ENCODE measurements at places on chromosomes 6 and 20. TPM values are rescaled to one million over a fixed set of nuclear protein-coding genes. Genes with fewer than 3 reads are reported as not detected.

- peak overlapping the region; percentile 62 for H3K4me3 ChIP-seq
- peaks cover 22% of the 10 kb centered on the region for H3K4me1 ChIP-seq
- peak overlapping the region; percentile 99 for H3K27ac ChIP-seq
- H3K36me3 ChIP-seq, result no peaks in the 10 kb centered on the region
- no peaks in the 10 kb centered on the region for H3K27me3 ChIP-seq
- peak; percentile 5 for DNase-seq
Measured at GRCh38 chr6:96522465-96523009, 931 bp downstream of the UFL1 start.

GRCh38 chr6:13923527-13924145 is 1.1 kb upstream of the RNF182 start:
- H3K36me3 ChIP-seq, result no peaks in the 10 kb centered on the region
- H3K27ac ChIP-seq, result no peak overlapping the region
- peak overlapping the region; percentile 51 for H3K4me3 ChIP-seq
- peaks cover 47% of the 10 kb centered on the region for H3K27me3 ChIP-seq
- no peak for DNase-seq

- DNase-seq, result peak; percentile 52
- H3K27me3 ChIP-seq, result no peaks in the 10 kb centered on the region
- H3K36me3 ChIP-seq, result no peaks in the 10 kb centered on the region
Measured at GRCh38 chr20:38167851-38168760, 3.0 kb upstream of the TGM2 start.

Gene BNIP5
- total RNA-seq, result 29.1 TPM

Gene HCK
- total RNA-seq, result 0.44 TPM

DNA sequence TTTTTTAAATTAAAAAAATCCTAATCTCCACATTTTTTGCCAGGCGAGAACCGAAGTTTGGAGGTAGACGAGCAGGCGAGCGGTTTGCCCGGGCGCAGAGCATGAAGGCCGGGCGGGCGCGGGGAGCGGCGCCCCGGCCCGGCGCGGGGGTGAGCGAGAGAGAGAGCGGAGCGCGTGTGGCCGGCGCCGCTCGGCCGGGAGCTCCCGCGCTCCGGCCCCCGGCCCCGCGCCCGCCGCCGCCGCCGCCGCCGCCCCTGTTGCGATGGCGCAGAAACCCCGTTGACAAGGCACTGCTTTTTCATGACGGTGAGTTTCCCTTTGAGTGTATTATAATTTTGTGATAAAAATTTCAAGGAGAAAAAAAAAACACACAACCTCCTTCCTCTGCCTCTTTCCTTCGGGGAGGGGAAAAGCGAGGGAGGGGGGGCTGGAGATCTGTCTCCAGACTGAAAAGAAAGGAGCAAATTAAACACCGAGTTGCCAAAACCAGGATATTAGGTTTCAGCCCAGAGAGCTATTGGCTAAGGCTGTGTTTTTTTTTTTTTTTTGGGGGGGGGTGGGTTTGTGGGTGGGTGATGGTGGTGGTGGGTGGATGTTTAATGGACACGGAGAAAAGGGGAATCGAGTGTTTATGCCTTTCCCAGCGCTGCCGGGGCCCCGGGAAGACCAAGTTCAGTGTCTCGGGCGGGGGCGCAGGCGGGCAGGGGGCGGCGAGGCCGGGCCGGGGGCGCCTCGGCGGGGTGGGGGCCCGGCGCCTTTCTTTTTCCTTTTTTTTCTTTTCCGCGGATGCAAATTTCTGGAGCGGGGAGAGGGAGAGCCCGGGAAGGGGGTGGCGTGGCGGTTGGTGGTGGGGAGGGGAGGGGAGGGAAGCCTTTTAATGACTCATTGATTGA is at the start of gene BICRAL:
TSS of gene BICRAL (plus strand) at position 257 of the 893 bp plus-strand sequence. CDS start 39,971 bp downstream, outside the sequence.
- H3K27me3 ChIP-seq, result no peaks in the 10 kb centered on the region
- peak within 1 kb of the TSS; percentile 100 for H3K27ac ChIP-seq
- H3K4me3 ChIP-seq, result peak within 1 kb of the TSS; percentile 91
- H3K4me1 ChIP-seq, result peaks cover 36% of the 10 kb centered on the region
- DNase-seq, result peak; percentile 73
- no peaks in the 10 kb centered on the region for H3K36me3 ChIP-seq

- no peaks in the 10 kb centered on the region for H3K27me3 ChIP-seq
- no peak overlapping the region for H3K4me3 ChIP-seq
Measured at GRCh38 chr6:138196122-138196738, 22.1 kb downstream of the PBOV1 start.

- H3K4me3 ChIP-seq, result no peak overlapping the region
- no peaks in the 10 kb centered on the region for H3K4me1 ChIP-seq
- no peak for DNase-seq
- no peaks in the 10 kb centered on the region for H3K27me3 ChIP-seq
- H3K27ac ChIP-seq, result no peak overlapping the region
- H3K36me3 ChIP-seq, result no peaks in the 10 kb centered on the region
Measured at GRCh38 chr6:148294059-148294458, 48.6 kb upstream of the SASH1 start.

Gene FAM217A
- total RNA-seq, result not detected

Gene KIAA1586
- 17.9 TPM for total RNA-seq

DNA sequence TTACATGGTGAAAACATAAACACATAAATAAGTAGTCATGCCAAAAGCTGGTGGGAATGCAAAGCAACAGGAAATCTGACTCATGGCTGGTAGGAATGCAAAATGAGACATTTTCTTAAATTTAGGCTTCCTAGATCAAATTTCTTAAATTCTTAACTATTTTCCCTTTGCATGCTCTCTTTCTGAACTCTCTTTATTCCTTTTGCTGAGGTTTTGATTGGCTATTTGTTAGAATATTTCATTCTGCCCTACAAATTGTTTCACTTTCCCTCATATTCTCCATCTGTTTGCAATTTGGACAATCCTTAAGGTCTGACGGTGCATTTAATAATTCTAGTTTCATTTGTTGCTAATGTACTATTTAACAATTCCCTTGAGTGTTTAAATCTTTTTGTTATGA is 437.5 kb upstream of the RGS17 start:
- no peaks in the 10 kb centered on the region for H3K4me1 ChIP-seq
- H3K27ac ChIP-seq, result no peak overlapping the region
- DNase-seq, result no peak
- no peak overlapping the region for H3K4me3 ChIP-seq
- no peaks in the 10 kb centered on the region for H3K27me3 ChIP-seq

DNA sequence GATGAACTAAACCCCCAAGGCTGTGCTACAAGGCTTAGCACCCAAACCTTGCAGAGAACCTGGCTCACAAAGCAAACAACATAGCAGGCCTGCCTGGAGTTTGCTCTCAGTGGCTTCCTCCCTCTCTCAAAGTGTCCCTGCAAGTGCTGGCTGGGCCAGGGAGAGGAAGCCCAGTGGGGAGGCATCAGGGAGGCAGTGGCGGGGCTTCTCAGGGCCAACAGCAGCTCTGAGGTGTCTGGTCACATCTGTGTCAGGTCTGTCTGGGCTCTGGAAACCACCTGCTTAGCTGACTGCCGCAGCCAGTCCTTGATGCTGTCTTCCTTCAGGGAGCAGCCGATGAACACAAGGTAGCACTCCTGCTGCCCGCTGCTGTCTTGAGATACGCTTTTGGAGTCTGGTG is 16.7 kb upstream of the SLC4A11 start:
- H3K4me3 ChIP-seq, result no peak overlapping the region
- H3K36me3 ChIP-seq, result no peaks in the 10 kb centered on the region
- DNase-seq, result no peak
- no peaks in the 10 kb centered on the region for H3K4me1 ChIP-seq
- peaks cover 5% of the 10 kb centered on the region for H3K27me3 ChIP-seq
